ENCODE measurements at places on chromosomes 13 and 19. TPM values are rescaled to one million over a fixed set of nuclear protein-coding genes. Genes with fewer than 3 reads are reported as not detected.

The STX10 gene
- 49.5 TPM for total RNA-seq

The APLP1 gene
- 13.8 TPM for total RNA-seq

The RANBP3 gene
- total RNA-seq, result 63.5 TPM

The SLC1A6 gene
- not detected for total RNA-seq

The TEX29 gene
- total RNA-seq, result not detected

The CLEC4G gene
- total RNA-seq, result not detected

The CD209 gene
- total RNA-seq, result not detected

The GJA3 gene
- 0.16 TPM for total RNA-seq

The PCDH20 gene
- total RNA-seq, result 1.5 TPM

The SLITRK6 gene
- 0.12 TPM for total RNA-seq

The SMIM44 gene
- not detected for total RNA-seq

The LGI4 gene
- 1.3 TPM for total RNA-seq

The LILRB5 gene
- not detected for total RNA-seq

The ERICH6B gene
- not detected for total RNA-seq

The ZNF607 gene
- 3.4 TPM for total RNA-seq

The ZNF260 gene
- 23.2 TPM for total RNA-seq

The SYT5 gene
- total RNA-seq, result not detected

The GRK1 gene
- total RNA-seq, result not detected

The ZNF665 gene
- total RNA-seq, result 7.5 TPM

The SYDE1 gene
- 90.7 TPM for total RNA-seq

The EVI5L gene
- 21.9 TPM for total RNA-seq

The ASPDH gene
- total RNA-seq, result not detected

The A1BG gene
- total RNA-seq, result 9.2 TPM

The RELB gene
- 12.1 TPM for total RNA-seq

The MRPL4 gene
- total RNA-seq, result 59.9 TPM

The GJB2 gene
- total RNA-seq, result 0.12 TPM

The CLDND2 gene
- not detected for total RNA-seq

The PBX4 gene
- 3.4 TPM for total RNA-seq

The OR4F17 gene
- total RNA-seq, result not detected

The CYSLTR2 gene
- not detected for total RNA-seq

The CAPN12 gene
- total RNA-seq, result 0.24 TPM

The ACP7 gene
- total RNA-seq, result 1.1 TPM

The ZNF616 gene
- total RNA-seq, result 5.8 TPM

The LSM14A gene
- 66.9 TPM for total RNA-seq

The PABPC3 gene
- 0.12 TPM for total RNA-seq

The GPR18 gene
- not detected for total RNA-seq

The PSG1 gene
- 17.2 TPM for total RNA-seq

The ADAMTSL5 gene
- total RNA-seq, result 11.3 TPM

The KXD1 gene
- 90.2 TPM for total RNA-seq

All from hair follicle dermal papilla cell (primary cell).